Karpas-422 (cell line): ENCODE measurements at places on chromosomes 2 and 18. TPM values are rescaled to one million over a fixed set of nuclear protein-coding genes. Genes with fewer than 3 reads are reported as not detected.

- no peak for DNase-seq
- no peak overlapping the region for H3K4me3 ChIP-seq
- no peak overlapping the region for H3K27ac ChIP-seq
- no peaks in the 10 kb centered on the region for H3K36me3 ChIP-seq
- no peaks in the 10 kb centered on the region for H3K27me3 ChIP-seq
Observed at GRCh38 chr2:28350791-28351285, 41.8 kb upstream of the FOSL2 start.

DNA sequence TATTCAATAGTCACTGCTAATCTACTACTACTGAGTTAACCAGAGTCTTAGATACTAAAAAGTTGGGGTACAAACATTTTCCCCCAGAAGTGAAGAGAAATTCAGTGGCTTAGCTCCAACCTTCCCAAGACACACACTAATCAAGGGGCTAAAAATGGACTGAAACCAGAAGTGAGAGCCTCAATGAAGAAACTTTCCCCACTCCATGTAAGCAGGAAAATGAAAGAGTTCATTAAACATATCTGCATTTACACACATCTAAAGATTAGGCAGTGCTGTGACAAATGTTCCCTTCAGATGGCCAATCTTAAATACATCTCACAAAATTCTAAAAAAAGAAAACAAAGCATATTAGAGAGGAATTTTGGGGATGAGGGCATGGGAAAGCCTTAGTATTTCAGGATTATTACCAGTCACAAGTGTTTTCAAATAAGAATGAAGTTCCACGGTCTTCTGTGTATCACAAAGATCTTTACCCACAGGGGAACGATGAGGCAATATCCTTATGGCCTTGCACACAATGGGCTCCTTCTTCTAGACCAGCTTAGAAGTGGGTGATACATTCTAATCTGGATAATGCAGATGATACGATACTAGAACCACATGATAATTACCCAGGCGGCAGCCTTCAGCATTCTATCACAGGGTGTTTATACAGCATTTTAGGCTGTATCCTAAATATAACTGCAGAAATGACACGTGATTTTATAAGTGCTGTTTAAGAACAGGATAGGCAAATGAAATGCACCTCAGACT lies 17.1 kb downstream of the ANKRD44 start:
- peak; percentile 70 for DNase-seq
- no peaks in the 10 kb centered on the region for H3K27me3 ChIP-seq
- peaks cover 15% of the 10 kb centered on the region for H3K36me3 ChIP-seq
- peaks cover 60% of the 10 kb centered on the region for H3K4me1 ChIP-seq
- H3K27ac ChIP-seq: peak overlapping the region; percentile 94
- peak overlapping the region; percentile 35 for H3K4me3 ChIP-seq

Gene NMS
- not detected in 2 replicates for total RNA-seq

DNA sequence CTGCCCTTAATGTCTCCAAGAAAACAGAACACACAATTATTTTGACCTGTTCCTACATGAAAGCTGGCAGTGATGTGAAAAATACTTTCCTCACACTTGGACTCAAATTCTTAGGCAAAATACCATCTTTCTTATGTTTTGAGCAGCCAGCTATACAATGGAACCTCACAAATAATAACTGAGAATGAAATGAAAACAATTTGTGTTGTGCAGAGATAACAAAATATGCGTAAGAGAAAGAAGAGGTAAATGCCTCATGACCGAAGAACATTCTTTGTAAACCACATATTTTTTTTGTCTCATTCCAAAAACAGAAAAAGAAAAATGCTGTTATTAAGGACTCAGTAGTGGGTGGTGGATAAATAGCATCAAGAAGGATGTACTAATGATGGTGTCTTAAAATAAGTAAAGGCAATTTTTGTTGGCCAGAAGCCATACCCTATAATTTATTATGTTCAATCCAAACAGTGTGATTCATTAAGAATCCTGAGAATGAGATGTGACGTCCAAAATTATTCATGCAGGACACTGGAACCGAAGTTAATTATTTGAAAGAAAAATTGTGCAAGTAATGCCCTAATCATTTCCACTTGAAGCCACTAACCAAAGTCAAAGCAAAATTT lies 193.0 kb upstream of the NETO1 start:
- no peak for DNase-seq
- H3K4me1 ChIP-seq: no peaks in the 10 kb centered on the region
- H3K27ac ChIP-seq: no peak overlapping the region
- H3K27me3 ChIP-seq: no peaks in the 10 kb centered on the region
- H3K36me3 ChIP-seq: no peaks in the 10 kb centered on the region
- H3K4me3 ChIP-seq: no peak overlapping the region

GRCh38 chr2:58194458-58194857 lies 46.7 kb downstream of the FANCL start:
- H3K27ac ChIP-seq: no peak overlapping the region
- no peak overlapping the region for H3K4me3 ChIP-seq
- no peaks in the 10 kb centered on the region for H3K4me1 ChIP-seq
- H3K36me3 ChIP-seq: peaks cover 19% of the 10 kb centered on the region; the same call in 1 of the 2 replicates
- DNase-seq: no peak
- no peaks in the 10 kb centered on the region for H3K27me3 ChIP-seq

GRCh38 chr18:77051581-77052296 lies 80.8 kb downstream of the MBP start:
- H3K4me1 ChIP-seq: peaks cover 89% of the 10 kb centered on the region
- H3K4me3 ChIP-seq: peak overlapping the region; percentile 7; the same call in 1 of the 2 replicates
- peak overlapping the region; percentile 97 for H3K27ac ChIP-seq

DNA sequence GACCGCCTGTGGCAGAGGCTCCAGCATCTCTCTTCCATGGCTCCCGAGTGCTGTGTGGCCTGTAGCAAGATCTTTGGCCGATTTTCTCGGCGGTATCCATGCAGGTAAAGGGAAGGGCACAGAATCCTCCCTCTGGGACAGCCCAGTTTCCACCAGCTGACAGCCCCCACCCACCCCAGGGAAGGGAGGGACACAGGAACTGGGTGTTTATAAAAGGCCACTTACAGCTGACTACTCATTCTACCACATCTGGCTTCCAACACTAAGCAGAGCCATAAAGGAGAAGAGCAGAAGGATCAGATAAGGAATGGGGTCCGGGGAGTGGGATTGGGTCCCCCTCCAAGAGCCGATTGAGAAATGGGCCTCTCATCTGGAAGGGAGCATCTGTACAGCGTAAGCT lies 20.2 kb downstream of the RUFY4 start:
- H3K36me3 ChIP-seq: no peaks in the 10 kb centered on the region
- no peak overlapping the region for H3K27ac ChIP-seq
- H3K27me3 ChIP-seq: no peaks in the 10 kb centered on the region
- H3K4me1 ChIP-seq: no peaks in the 10 kb centered on the region

DNA sequence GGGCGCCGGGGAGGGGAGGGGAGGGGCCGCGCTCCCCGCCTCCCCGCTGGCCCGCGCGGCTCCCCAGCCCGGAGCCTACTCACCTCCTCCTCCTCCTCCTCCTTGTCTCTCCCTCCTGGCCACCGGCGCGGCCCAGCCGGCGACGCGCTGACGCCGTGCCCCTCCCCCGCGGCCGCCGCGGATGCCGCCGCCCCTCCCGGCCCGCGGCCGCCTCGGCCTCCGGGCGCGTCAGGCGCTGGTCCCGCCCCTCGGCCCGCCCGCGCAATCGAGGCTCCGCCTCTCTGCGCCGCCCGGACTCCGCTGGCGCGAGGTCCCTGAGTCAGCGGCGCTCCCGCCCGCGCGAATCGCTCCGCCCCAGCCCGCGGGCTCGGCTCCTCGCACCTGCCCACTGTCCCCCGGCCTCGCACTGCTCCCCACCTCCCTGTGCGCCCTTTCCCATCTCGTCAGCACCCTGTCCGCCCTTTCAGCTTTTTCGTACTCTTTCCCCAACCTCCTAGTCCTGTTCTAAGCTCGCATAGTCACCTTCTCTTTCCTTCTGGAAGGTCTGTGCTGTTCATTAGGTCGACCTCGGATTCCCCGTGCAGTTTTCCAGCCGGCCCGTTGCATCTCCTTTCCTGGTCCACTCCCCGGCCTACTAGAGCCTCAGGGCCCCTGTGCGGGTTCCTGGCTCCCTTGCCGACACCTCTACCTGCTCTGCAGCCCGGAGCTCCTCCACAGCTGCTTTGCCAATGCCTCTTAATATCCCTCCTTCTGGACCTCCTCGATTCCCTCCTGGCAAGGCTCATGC lies 187.4 kb downstream of the ZEB2 start:
- no peaks in the 10 kb centered on the region for H3K27me3 ChIP-seq
- peak; percentile 96 for DNase-seq
- no peaks in the 10 kb centered on the region for H3K36me3 ChIP-seq
- H3K4me3 ChIP-seq: peak overlapping the region; percentile 85
- peak overlapping the region; percentile 91; the same call in 1 of the 2 replicates for H3K27ac ChIP-seq

- H3K36me3 ChIP-seq: no peaks in the 10 kb centered on the region
- H3K4me1 ChIP-seq: no peaks in the 10 kb centered on the region
- no peak overlapping the region for H3K4me3 ChIP-seq
- H3K27me3 ChIP-seq: no peaks in the 10 kb centered on the region
Observed at GRCh38 chr2:160257041-160257742, 57.1 kb upstream of the ITGB6 start.

Gene DSC3
- 0.04 and 0.22 TPM in 2 replicates for total RNA-seq

DNA sequence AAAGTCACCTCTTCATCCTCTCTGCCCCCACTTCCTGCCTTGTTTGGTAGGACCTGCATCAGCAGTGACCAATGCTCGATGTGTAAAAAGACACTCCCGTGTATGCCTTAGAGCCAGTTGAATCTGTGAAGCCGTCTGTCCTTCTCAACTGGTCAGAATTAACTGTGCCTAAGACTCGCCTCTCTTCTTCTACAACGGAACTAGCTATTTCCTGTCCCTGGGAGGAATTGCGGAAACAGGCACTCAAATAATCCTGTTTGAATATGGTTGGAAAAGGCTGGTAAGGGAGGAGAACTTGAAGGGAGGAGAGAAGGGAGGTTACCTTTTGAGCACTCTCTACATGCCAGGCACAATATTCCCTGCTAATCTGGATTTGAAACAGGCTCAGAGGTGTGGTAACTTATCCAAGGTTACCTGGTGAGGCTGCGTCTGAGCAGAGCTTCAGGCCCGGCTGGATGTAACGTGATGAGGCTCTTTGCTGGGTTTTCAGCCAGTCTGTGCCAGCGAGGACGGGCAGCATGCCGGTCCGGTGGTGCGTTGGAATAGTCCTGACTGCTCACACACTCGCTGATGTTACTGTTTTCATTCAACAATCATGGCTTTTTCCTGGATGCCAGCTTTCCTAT lies 127.0 kb downstream of the FAM168B start:
- DNase-seq: no peak
- H3K4me1 ChIP-seq: no peaks in the 10 kb centered on the region
- H3K27me3 ChIP-seq: no peaks in the 10 kb centered on the region
- H3K27ac ChIP-seq: no peak overlapping the region
- H3K36me3 ChIP-seq: no peaks in the 10 kb centered on the region
